ENCODE measurements at places on chromosomes 1 and 21. TPM values are rescaled to one million over a fixed set of nuclear protein-coding genes. Genes with fewer than 3 reads are reported as not detected.

- DNase-seq, result no peak
Observed at GRCh38 chr1:234168061-234168724, 205.1 kb upstream of the COA6 start.

GRCh38 chr1:2558861-2559260 lies 2.7 kb downstream of the TNFRSF14 start:
- no peak for DNase-seq

DNA sequence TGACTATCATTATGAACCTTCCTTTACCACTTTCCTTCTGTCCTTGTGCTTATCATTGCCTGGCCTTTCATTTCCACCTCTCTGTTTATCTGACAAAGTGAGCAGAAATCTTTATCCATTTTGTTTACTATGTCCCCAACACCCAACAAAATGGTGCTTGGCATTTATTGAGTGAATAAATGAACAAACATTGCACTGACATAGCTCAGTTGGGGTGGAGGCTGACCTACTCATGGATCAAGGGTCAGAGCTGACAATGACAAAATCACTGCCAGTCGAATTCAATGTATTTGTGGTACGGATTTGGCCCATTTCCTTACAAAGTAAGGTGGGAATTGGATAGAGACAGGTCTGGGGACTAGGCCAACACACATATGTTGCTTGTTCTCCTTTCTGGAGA lies 257.4 kb upstream of the PLXNA2 start:
- peak; percentile 10 for DNase-seq

Gene AJAP1
- not detected for total RNA-seq

Gene BTBD8
- 1.0 TPM for total RNA-seq

Measured in activated CD4-positive, alpha-beta T cell treated with anti-CD3 and anti-CD28 coated beads, Interleukin-2, amount 10 ng/mL, durations not matched to agents 24 days and 14 days (primary cell).